ENCODE measurements at places on chromosomes 3 and 15. TPM values are rescaled to one million over a fixed set of nuclear protein-coding genes. Genes with fewer than 3 reads are reported as not detected.

Gene SNURF
- 3.8 TPM for total RNA-seq

Gene KY
- total RNA-seq = 1.1 TPM

Gene NAALADL2
- 13.7 TPM for total RNA-seq

Gene PPP4R2
- total RNA-seq = 68.6 TPM

Gene CCNDBP1
- total RNA-seq = 70.9 TPM

Gene ACTR8
- 30.4 TPM for total RNA-seq

Gene TGM5
- not detected for total RNA-seq

Gene GABRG3
- not detected for total RNA-seq

Gene THBS1
- 214 TPM for total RNA-seq

Gene SPESP1
- total RNA-seq = 3.2 TPM

Gene RARB
- total RNA-seq = 44.8 TPM

Gene PLIN1
- total RNA-seq = 0.22 TPM

Gene ATP13A5
- total RNA-seq = not detected

Gene C2CD4B
- total RNA-seq = 0.25 TPM

Gene TMPRSS7
- total RNA-seq = 0.11 TPM

Gene RTP3
- total RNA-seq = not detected

Gene ADCY5
- 0.22 TPM for total RNA-seq

Gene ADPRH
- total RNA-seq = 4.5 TPM

Gene MAPKBP1
- 32.2 TPM for total RNA-seq

Gene PLA2G4B
- 1.2 TPM for total RNA-seq

Gene PLSCR2
- not detected for total RNA-seq

Gene NR2E3
- 0.25 TPM for total RNA-seq

Gene STRC
- not detected for total RNA-seq

Gene C3orf22
- not detected for total RNA-seq

Gene RPS27L
- 134 TPM for total RNA-seq

Gene RASL12
- 4.1 TPM for total RNA-seq

Gene CPNE9
- total RNA-seq = not detected

Gene IL1RAP
- total RNA-seq = 9.7 TPM

Gene MORC1
- not detected for total RNA-seq

Gene UNC13C
- not detected for total RNA-seq

Gene DNAH1
- total RNA-seq = 4.1 TPM

Gene DUOXA2
- not detected for total RNA-seq

Gene RAD51
- 11.0 TPM for total RNA-seq

Gene CD86
- total RNA-seq = not detected

Gene STRIT1
- not detected for total RNA-seq

Gene CTXND1
- total RNA-seq = under 0.01 TPM

Data from uterine smooth muscle cell (primary cell).